RPMI7951 (cell line): ENCODE measurements at places on chromosomes 16 and 17. TPM values are rescaled to one million over a fixed set of nuclear protein-coding genes. Genes with fewer than 3 reads are reported as not detected.

PHOSPHO1 gene
- 0.48 TPM in 1 of 2 replicates, not detected in the other for total RNA-seq

KIF19 gene
- not detected in 2 replicates for total RNA-seq

GRB7 gene
- total RNA-seq = not detected in 2 replicates

KRTAP17-1 gene
- not detected in 2 replicates for total RNA-seq

PYY gene
- total RNA-seq = not detected in 2 replicates

PRSS33 gene
- total RNA-seq = not detected in 2 replicates

SLC16A11 gene
- 0.49 TPM in 1 of 2 replicates, not detected in the other for total RNA-seq

IGFBP4 gene
- 2.3 and 2.8 TPM in 2 replicates for total RNA-seq

TNS4 gene
- not detected in 2 replicates for total RNA-seq

GRCh38 chr17:27780092-27780827 lies 20.1 kb downstream of the NOS2 start:
- DNase-seq = peak; percentile 41

GRCh38 chr16:85781695-85782370 lies 17.5 kb downstream of the EMC8 start:
- peak; percentile 83 for DNase-seq

DNA sequence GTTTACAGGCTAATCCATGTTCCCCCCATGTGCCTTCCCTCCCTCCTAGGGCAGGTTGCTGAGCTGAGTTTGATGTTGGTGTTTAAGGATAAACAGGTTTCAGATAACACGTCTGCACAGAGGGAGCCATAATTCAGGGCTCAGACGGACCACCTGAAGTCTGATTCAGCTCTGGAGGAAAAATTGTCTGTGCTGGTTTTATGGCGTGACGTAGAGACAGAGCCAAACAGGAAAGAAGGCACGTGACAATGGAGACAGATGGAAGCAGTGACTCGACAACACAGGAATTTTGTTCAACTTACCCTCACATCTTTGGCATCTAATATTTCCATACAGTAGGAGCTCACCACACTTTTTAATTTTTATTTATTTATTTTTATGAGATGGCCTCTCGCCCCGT lies 10.7 kb upstream of the USP10 start:
- DNase-seq = peak; percentile 77

DNA sequence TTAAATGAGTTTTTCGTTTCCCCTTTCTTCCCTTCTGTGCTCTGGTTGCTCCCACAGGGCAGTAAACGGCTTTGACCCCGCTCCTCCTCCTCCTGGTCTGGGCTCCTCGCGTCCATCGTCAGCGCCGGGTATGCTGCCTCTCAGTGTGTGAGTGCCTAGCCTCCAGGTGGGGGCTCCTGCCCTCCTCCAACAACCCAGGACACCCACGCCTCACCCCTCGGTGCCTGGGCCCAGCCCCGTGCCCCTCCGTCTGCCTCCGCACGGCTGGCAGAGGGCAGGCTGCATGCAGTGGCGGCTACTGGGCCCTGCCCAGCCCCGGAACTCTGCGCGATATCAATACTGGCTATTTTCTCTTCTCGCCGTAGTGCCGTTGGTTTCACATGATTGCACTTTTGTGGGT lies 31.2 kb downstream of the NDEL1 start:
- no peak for DNase-seq

DNA sequence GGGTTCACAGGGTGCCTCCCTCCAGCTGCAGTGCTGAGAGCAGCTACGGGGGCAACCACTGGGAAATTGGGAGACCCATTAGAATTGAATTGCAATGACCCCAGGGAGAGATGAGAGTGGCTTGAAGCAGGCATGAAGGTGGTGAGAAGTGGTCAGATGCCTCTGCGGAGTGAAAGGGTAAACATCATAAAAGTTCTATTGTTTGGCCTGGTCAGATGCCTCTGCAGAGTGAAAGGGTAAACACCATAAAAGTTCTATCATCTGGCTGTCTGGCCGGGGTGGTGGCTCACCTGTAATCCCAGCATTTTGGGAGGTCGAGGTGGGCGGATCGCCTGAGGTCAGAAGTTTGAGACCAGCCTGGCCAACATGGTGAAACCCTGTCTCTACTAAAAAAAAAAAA lies 53.5 kb downstream of the TNFRSF13B start:
- no peak for DNase-seq

GRCh38 chr17:81420769-81421462 lies 25.7 kb downstream of the BAHCC1 start:
- DNase-seq = peak; percentile 56

- DNase-seq = no peak
Observed at GRCh38 chr16:54437401-54437800, 150.8 kb upstream of the IRX3 start.

DNA sequence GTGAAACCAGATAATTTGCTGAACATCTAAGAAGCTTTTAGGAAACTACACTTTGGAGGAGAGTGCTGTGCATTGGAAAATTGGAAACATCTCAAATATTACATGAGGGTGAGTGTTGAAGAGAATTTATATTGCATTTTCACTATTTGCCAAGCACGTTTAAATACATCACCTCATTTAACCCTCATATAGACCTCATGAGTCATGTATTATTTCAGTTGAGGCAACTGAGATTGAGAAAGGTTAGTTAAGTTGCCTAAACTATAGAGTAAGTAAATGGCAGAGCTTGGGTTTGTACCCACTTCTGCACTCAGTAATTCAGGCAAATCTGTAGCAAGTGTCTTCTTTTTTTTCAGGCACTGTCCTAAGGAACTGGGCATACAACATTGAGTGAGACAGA lies 3.7 kb upstream of the NLK start:
- DNase-seq = no peak

DNA sequence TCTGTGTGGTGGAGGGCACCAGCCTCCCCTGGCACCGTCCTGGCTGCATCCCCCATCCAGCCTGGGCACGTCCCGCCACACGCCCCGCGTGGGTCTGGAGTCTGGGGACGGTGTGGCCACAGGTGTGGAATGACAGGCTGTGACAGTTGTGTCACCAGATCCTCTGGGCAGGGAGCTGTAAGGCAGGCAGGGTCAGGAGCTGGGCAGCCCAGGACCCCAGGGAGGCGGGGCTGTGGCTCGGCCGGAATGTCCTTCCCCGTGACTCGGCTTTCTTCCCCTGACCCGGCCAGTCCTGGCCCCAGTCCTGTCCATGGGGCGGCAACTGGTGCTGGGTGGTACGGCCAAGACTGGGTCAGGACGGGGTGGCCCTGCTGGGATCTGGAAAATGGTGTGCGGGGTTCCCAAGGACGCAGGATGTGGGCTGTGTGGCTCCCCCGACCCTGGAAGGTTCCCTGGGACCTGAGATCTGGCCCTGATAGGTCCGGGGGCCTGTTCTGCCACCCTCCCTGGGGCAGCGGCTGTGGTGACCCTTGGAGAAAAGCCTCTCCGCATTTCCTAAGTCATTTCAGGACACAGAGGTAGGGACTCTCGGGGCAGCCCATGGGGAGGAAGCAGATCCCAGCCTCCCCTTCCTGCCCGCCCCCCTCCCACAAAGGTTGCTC lies 3.3 kb upstream of the SLC16A3 start:
- DNase-seq = no peak

DNA sequence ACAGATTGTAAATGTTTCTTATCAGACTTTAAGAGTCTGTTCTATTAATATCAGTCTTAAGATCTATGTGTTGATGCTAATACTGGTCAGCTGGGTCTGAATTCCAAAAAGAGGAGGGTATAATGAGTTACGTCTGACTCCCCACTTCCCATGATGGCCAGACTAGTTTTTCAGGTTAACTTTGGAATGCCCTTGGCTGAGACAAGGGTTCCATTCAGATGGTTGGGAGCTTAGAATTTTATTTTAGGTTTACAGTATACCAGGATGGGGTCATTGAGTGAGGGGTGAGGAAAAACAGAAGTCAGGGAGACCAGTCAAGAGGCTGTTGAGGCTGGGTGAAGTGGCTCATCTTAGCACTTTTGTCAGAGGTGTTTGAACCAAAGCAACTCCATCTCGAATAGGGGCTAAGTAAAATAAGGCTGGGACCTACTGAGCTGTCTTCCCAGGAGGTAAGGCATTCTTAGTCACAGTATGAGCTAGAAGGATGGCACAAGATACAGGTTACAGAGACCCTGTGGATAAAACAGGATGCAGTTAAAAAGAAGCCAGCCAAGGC lies 2.9 kb upstream of the TMEM231 start:
- no peak for DNase-seq

DNA sequence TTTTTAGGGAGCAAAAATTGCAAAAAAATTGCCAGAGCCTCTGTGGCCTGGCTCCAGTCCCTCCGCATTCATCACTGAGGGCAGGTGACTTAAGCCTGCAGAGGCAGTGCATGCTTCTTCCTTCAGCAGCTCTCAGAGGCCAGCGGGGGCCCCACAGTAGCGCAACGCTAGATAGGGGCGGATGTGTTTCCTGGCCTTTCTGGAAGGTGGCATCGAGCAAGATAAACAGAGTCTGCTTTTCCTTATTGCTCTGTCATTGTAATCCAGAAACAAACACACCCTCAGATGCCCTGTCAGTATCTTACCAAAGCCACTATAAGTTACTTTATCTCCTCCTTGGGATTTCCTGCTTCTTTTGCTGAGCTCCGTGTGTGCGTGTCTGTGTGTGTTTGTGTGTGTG lies 75.5 kb upstream of the IRX6 start:
- no peak for DNase-seq

GRCh38 chr17:73436954-73437353 lies 125.2 kb upstream of the CDC42EP4 start:
- peak; percentile 75 for DNase-seq

GRCh38 chr16:68190081-68190480 lies 45.8 kb downstream of the ESRP2 start:
- no peak for DNase-seq

DNA sequence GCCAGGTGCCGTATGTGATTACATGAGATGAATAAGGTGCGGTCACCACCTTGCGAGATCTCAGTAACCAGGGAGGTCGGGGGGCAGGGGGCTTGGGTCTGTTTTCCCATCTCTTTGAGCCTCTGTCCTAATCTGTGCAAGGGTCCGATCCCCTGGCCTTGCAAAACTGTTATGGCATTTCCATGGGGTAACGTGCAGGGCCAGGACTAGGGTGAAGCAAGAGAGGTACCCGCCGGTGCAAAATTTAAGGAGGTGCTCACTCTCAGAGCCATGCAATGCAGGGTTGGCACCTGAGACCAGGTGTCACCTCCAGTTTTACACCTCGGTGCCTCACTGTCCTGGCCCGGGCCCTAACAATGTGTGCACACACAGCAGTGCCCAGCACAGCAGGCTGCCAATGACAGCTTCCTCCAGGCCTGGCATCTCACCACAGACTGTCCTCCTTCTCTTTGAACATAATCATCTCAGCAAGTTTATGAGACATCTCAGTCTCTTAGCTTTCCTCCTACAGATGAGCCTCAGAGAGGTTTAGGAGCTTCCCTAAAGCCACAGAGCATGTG lies 43.6 kb downstream of the C16orf95 start:
- DNase-seq = no peak

DNA sequence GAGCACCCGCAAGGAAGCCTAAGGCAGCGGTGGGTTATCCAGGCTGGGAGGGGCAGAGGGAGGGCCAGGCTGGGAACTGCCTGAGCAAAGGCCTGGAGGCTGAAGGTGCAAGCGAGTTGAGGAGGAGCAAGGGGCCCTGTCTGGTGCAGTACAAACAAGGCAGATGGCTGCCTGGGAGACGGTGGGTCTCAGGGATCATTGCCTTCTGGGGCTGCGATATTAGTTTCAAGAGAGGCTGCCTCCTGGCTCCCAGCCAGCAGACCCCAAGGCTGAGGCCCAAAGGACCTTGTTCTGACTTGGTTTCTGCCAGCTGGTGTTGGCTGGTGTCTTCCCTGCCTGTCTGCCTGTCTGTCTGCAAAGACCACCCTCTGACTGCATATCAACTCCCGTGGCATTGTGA lies 154.0 kb downstream of the IRF8 start:
- no peak for DNase-seq

- peak; percentile 54 for DNase-seq
Observed at GRCh38 chr17:39666601-39667261, 1.5 kb upstream of the PNMT start.

DNA sequence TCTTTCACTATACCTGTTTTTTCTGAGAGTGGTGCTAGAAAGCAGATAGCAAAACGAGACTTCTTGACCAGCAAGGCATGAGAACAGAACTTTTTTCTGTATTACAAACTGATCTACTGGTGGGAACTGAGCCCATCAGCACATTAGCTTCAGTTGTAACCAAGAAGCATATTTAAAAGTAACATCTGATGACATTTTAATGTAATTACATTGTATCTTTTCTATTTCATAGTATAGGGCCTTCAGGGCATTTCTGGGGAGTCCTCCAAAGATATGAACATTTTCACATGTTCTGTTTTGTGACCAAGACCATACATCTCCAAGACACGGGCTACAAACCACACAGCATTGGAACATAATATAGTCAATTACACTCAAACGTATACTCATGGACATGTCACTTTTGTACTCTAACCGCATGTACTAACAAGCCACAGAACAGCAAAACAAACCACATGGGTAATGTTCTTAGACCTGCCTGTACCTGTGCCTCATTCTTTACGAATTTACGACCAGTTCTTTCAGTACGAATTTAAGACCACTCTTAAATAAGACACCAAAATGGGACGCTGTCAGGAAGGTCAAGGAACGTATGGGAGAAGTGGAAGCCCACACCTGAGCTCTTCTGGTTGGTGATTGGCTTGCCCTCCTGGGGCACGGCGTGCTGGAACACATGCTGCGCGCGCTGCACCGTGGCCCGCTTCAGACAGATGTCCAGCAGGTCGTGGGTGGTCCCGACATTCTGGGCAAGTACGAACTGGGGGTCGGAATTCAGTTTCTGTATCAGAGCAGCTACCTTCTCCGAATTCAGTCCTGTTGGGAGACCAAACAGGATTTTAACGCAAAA lies 825 bp downstream of the BLMH start:
- peak; percentile 35 for DNase-seq

- DNase-seq = peak; percentile 69
Observed at GRCh38 chr16:89720813-89721545, at the start of the genes VPS9D1 and ZNF276. VPS9D1 (minus strand) TSS chr16:89720898; CDS start chr16:89720861, 37 bp downstream. ZNF276 (plus strand) TSS chr16:89721537; CDS start chr16:89721641, 104 bp downstream.

DNA sequence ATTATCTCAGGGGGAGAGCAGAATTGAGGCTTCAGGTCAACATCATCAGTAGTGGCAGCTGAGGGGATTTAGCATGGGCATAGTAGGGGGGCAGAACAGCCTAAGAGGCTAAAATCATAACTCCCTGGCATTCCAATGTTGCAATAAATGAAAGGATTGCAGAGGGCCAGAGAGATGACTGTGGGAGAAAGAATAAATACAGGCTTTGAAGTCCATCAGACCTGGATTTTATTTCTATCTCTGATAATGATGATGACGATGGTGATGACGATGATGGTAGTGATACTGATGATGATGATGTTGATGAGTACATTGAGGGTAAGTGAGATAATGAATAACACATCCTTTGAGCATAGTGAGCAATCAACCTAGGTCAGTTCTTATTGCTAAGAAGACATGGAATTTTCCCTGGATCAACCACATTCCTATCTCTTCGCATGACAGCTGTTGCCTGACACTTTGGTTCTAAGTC lies 107.4 kb upstream of the CDH11 start:
- peak; percentile 29 for DNase-seq

GRCh38 chr17:35214192-35214591 lies 20.0 kb upstream of the SLC35G3 start:
- DNase-seq = peak; percentile 46

- no peak for DNase-seq
Observed at GRCh38 chr17:83062818-83063671, 16.4 kb upstream of the METRNL start.

GRCh38 chr17:81821603-81822311 lies 11.3 kb downstream of the MCRIP1 start:
- peak; percentile 29 for DNase-seq
